CD4-positive, alpha-beta T cell (primary cell): ENCODE measurements at places on chromosomes 3 and 15. TPM values are rescaled to one million over a fixed set of nuclear protein-coding genes. Genes with fewer than 3 reads are reported as not detected.
A peak's percentile ranks its signal among the peaks of the same experiment; 100 is the strongest.

DNA sequence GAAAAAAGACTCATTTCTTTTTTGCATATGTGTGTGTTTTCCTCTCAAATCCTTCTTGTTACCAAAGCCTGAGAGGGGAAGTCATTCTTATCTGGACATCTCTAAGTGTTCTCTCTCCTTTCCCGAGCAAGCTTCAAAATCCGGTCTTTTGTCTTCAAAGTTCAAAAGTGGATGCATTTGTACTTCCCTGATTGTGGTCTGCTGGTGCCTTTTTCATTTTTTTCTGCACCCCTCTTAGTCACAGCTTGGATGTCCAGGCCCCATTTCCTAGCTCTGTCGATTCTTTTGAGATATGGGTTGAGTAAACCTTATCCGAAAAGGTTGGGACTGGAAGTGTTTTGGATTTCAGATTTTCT, 34.8 kb downstream of the EHD4 start:
- no peak for DNase-seq
- no peak overlapping the region for H3K4me3 ChIP-seq
- peaks cover 14% of the 10 kb centered on the region for H3K36me3 ChIP-seq
- no peaks in the 10 kb centered on the region for H3K27me3 ChIP-seq

- H3K4me1 ChIP-seq: no peaks in the 10 kb centered on the region
- H3K27ac ChIP-seq: no peak overlapping the region
- H3K36me3 ChIP-seq: no peaks in the 10 kb centered on the region
- no peak for DNase-seq
Observed at GRCh38 chr3:29345516-29346300, 64.8 kb downstream of the RBMS3 start.

GRCh38 chr3:28243424-28244106, 2.1 kb downstream of the CMC1 start:
- H3K4me1 ChIP-seq: peaks cover 39% of the 10 kb centered on the region
- no peak overlapping the region for H3K4me3 ChIP-seq
- DNase-seq: no peak

GRCh38 chr3:55620351-55621025, 133.4 kb upstream of the WNT5A start:
- peak; percentile 39 for DNase-seq
- H3K27ac ChIP-seq: no peak overlapping the region
- no peak overlapping the region for H3K4me3 ChIP-seq
- no peaks in the 10 kb centered on the region for H3K36me3 ChIP-seq
- H3K27me3 ChIP-seq: no peaks in the 10 kb centered on the region

The PLCL2 gene
- 35.1 TPM for total RNA-seq

The RTP3 gene
- not detected for total RNA-seq

- no peak overlapping the region for H3K4me3 ChIP-seq
- no peak overlapping the region for H3K27ac ChIP-seq
- no peaks in the 10 kb centered on the region for H3K4me1 ChIP-seq
Observed at GRCh38 chr3:14719006-14719405, 44.1 kb downstream of the C3orf20 start.

The BTLA gene
- total RNA-seq: 8.5 TPM

DNA sequence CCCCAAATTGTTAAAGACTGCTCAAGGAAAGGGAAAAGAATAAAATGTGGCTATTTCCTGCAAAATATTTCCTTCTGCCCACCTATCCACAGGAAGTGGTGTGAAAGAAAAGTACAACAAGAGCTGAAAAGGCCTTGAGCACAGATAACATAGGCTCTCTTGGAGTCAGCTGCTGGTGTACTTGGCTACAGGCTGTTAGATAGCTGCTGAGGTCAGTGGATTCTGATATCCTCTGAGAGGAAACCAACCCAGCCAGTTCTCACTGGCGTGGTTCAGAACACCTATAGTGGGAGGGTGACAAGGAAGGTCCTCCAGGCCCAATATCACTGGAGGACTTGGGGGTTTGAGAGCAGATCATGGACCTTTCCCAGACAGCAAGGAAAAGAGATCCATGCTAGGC, 124.4 kb upstream of the GAP43 start:
- H3K27me3 ChIP-seq: no peaks in the 10 kb centered on the region
- no peaks in the 10 kb centered on the region for H3K4me1 ChIP-seq
- H3K4me3 ChIP-seq: no peak overlapping the region
- no peak for DNase-seq
- H3K27ac ChIP-seq: no peak overlapping the region
- H3K36me3 ChIP-seq: no peaks in the 10 kb centered on the region

DNA sequence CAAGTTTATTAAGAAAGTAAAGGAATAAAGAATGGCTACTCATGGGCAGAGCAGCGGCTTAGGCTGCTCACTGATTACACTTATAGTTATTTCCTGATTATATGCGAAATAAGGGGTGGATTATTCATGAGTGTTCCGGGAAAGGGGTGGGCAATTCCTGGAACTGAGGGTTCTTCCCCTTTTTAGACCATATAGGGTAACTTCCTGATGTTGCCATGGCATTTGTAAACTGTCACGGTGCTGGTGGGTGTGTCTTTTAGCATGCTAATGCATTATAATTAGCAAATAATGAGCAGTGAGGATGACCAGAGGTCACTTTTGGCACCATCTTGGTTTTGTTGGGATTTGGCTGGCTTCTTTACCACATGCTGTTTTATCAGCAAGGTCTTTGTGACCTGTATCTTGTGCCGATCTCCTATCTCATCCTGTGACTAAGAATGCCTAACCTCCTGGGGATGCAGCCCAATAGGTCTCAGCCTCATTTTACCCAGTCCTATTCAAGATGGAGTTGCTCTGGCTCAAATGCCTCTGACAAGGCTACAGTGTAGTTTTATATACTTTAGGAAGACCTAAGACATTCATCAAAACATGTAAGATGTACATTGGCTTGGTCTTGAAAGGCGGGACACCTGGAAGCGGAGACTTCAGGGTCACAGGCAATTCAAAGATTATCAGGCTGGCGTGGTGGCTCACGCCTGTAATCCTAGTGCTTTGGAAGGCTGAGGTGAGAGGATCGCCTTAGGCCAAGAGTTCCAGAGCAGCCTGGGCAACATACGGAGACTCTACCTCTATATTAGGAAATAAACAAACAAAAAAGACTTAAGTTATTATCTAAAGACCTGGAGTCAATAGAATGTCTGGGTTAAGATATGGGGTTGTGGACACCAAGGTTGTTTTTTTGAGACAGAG, 3.2 kb upstream of the BLOC1S6 start:
- no peaks in the 10 kb centered on the region for H3K36me3 ChIP-seq
- no peak for DNase-seq
- no peak overlapping the region for H3K27ac ChIP-seq

DNA sequence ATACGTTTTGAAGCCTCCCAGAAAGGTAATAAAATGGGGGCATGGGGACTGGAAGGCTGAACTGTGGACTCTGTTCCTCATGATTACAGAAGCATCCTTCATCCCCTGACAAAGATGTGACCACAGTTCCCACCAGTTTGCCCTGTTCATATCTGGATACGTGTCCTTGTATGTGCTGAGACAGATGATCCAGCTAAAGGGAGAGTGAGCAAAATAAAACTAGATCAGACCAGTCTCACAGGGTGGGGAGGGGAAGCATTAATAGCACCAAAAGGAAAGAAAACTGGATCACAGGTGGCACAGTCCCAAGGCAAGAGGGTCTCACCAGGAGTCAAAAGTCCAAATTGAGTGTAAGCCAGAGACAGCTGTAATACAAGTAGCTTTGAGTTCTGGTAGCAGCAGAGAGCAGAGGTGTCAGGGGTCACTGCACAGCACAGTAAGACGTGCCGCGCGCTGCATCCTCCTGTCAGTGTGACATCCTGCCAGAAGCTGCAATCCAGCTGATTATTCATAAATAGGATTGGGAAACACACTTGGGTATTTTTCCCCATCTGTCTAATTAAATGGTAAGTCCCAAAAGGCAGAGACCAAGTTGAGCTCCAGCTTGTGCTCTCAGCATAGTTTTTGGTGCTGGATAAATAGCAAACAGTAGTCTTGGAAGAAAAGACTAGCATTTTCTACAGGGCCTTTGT, 560.0 kb upstream of the CFAP20DC start:
- no peaks in the 10 kb centered on the region for H3K4me1 ChIP-seq
- no peaks in the 10 kb centered on the region for H3K27me3 ChIP-seq
- no peak overlapping the region for H3K27ac ChIP-seq

DNA sequence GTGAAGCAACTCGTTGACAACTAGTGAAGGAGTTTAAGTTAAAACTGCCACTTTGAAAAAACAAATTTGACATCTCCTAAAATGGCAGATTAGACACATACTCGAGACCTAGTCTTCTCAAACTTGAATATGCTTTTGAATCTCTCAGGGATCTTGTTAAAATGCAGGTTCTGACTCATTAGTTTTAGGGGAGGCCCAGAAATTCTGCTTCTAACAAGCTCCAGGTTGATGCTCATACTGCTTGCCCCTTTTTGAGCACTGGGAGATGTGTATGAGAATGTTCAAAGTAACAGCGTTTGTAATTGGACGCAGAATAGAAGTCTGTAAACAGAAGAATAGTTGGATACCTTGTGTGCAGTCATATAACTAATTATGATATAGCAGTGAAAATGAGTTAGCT, 1.6 kb downstream of the C3orf38 start:
- H3K36me3 ChIP-seq: peaks cover 23% of the 10 kb centered on the region
- H3K27me3 ChIP-seq: no peaks in the 10 kb centered on the region
- H3K27ac ChIP-seq: no peak overlapping the region
- peaks cover 19% of the 10 kb centered on the region for H3K4me1 ChIP-seq
- no peak for DNase-seq
- H3K4me3 ChIP-seq: peak overlapping the region; percentile 87

The FBXL22 gene
- total RNA-seq: 1.6 TPM

DNA sequence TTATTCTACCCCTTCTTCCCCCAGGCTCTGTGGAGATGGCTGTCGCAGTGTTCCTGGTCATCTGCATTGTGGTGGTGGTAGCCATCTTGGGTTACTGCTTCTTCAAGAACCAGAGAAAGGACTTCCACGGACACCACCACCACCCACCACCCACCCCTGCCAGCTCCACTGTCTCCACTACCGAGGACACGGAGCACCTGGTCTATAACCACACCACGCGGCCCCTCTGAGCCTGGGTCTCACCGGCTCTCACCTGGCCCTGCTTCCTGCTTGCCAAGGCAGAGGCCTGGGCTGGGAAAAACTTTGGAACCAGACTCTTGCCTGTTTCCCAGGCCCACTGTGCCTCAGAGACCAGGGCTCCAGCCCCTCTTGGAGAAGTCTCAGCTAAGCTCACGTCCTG, 12.9 kb downstream of the SPINT1 start:
- DNase-seq: no peak
- no peak overlapping the region for H3K27ac ChIP-seq
- H3K4me3 ChIP-seq: no peak overlapping the region
- H3K4me1 ChIP-seq: peaks cover 18% of the 10 kb centered on the region

- H3K27me3 ChIP-seq: no peaks in the 10 kb centered on the region
- H3K27ac ChIP-seq: no peak overlapping the region
- H3K4me1 ChIP-seq: no peaks in the 10 kb centered on the region
- no peaks in the 10 kb centered on the region for H3K36me3 ChIP-seq
- no peak overlapping the region for H3K4me3 ChIP-seq
- DNase-seq: no peak
Observed at GRCh38 chr3:107323723-107324122, 53.5 kb upstream of the CCDC54 start.

The TM4SF18 gene
- total RNA-seq: not detected

GRCh38 chr3:122255757-122256439, 69.2 kb upstream of the CSTA start:
- no peaks in the 10 kb centered on the region for H3K4me1 ChIP-seq
- H3K36me3 ChIP-seq: no peaks in the 10 kb centered on the region
- H3K27ac ChIP-seq: no peak overlapping the region
- H3K27me3 ChIP-seq: no peaks in the 10 kb centered on the region
- no peak overlapping the region for H3K4me3 ChIP-seq

The EPHA6 gene
- total RNA-seq: not detected

- no peaks in the 10 kb centered on the region for H3K36me3 ChIP-seq
- H3K4me1 ChIP-seq: no peaks in the 10 kb centered on the region
- no peaks in the 10 kb centered on the region for H3K27me3 ChIP-seq
- no peak overlapping the region for H3K4me3 ChIP-seq
- H3K27ac ChIP-seq: no peak overlapping the region
Observed at GRCh38 chr3:186208296-186208989, 99.6 kb upstream of the ETV5 start.

- DNase-seq: no peak
- no peak overlapping the region for H3K27ac ChIP-seq
- no peaks in the 10 kb centered on the region for H3K27me3 ChIP-seq
- H3K4me1 ChIP-seq: peaks cover 5% of the 10 kb centered on the region
Observed at GRCh38 chr15:58229297-58229768, 91.2 kb downstream of the AQP9 start.

- H3K27me3 ChIP-seq: no peaks in the 10 kb centered on the region
- peaks cover 10% of the 10 kb centered on the region for H3K4me1 ChIP-seq
- DNase-seq: no peak
Observed at GRCh38 chr3:129793319-129793718, 100.2 kb downstream of the TMCC1 start.

DNA sequence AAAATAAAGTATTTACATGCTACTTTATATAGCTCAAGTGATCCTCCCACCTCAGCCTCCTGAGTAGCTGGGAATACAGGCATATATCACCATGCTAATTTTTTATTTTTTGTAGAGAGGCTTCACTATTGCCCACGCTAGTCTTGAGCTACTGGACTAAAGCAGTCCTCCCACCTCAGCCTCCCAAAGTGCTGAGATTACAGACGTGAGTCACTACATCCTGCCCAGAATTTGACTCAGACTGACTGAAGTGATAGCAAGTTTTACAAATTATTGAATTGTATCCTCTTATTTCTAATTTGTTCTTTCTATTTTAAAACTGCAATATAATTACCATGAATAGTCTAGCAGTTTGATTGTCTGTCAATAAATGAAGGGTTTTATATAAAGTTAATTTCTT, 210.3 kb upstream of the CGNL1 start:
- H3K27me3 ChIP-seq: no peaks in the 10 kb centered on the region
- peaks cover 5% of the 10 kb centered on the region for H3K36me3 ChIP-seq
- H3K27ac ChIP-seq: no peak overlapping the region
- DNase-seq: no peak

The FANCD2OS gene
- total RNA-seq: not detected

The DET1 gene
- 2.8 TPM for total RNA-seq

GRCh38 chr3:62892951-62893350, 17.7 kb upstream of the CADPS start:
- H3K27ac ChIP-seq: no peak overlapping the region
- no peaks in the 10 kb centered on the region for H3K27me3 ChIP-seq
- no peak overlapping the region for H3K4me3 ChIP-seq
- H3K36me3 ChIP-seq: no peaks in the 10 kb centered on the region

DNA sequence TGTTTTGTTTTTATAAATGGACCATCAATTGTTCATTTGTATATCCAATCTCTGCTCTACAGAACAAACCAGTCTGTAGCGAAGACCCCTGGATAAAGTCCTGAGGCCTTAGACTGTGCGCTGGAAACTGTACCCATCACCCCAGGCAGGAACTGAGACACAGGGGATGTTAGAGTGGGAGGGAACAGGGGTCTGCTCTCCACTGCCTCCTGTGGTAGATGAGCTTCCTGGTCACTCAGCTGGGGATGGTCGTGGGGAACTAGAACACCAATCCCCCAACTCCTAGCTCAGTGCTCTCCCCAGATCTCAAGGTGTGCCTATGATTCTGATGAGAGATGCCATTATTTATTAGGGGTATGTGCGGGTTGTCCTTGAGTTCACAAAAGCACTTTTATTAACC, 340.2 kb upstream of the IGF1R start:
- no peak overlapping the region for H3K27ac ChIP-seq
- H3K4me3 ChIP-seq: no peak overlapping the region
- no peaks in the 10 kb centered on the region for H3K36me3 ChIP-seq
- no peak for DNase-seq
- H3K4me1 ChIP-seq: peaks cover 2% of the 10 kb centered on the region
- H3K27me3 ChIP-seq: no peaks in the 10 kb centered on the region

GRCh38 chr3:13528217-13528867, 20.6 kb upstream of the FBLN2 start:
- H3K36me3 ChIP-seq: no peaks in the 10 kb centered on the region
- no peaks in the 10 kb centered on the region for H3K27me3 ChIP-seq
- DNase-seq: no peak
